ENCODE measurements at places on chromosomes 6 and 20. TPM values are rescaled to one million over a fixed set of nuclear protein-coding genes. Genes with fewer than 3 reads are reported as not detected.

- H3K27ac ChIP-seq: no peak overlapping the region
- H3K36me3 ChIP-seq: no peaks in the 10 kb centered on the region
- DNase-seq: no peak
Observed at GRCh38 chr6:14986370-14986769, 259.5 kb upstream of the JARID2 start.

DNA sequence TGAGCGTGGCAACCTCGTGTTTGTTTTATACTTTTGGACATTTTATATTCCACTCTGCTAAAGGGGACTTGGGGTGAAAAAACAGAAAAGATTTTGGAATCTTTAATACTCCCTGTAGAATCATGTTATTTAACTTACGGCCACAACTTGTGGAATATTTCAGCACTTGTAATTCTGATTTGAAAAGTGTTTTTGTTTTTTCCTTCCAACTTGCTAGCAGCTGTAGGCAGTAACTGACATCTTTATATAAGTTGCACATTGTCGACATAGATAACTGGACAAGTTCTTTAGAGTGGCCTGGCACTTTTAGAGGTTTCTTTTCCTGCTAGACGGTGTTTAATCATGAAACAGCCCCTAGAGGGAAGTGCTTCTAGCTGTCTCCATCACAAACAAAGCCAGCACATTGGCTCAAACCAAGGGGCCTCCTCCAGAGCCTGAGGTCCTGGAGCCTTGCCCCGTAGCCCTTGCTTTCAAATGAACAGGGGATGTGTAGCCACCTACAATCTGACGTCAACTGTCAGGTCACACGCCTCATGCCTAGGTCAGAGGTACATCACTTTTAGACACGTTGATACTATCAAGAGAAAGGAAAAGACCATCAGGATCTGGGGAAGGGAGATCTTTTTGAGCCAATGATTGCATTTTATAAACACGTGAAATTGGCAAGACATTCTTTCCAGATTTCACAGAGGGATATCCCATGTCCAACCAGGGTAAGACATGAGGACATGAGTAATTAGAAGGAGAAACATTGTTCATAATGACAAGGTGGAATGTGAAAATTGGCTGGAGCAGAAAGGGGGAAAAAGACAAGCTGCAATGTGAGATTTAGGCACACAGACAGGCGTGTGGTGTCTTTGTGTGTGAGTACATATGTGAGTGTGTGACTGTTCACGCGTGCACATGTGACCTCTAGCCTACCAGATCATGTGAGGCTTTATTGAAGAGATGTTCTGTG, 92.1 kb downstream of the TXNDC5 start:
- H3K4me3 ChIP-seq: no peak overlapping the region
- H3K27ac ChIP-seq: no peak overlapping the region
- DNase-seq: no peak
- H3K27me3 ChIP-seq: peaks cover 7% of the 10 kb centered on the region
- H3K36me3 ChIP-seq: no peaks in the 10 kb centered on the region

PLCB1 gene
- 0.63 TPM for total RNA-seq

NT5E gene
- 7.4 TPM for total RNA-seq

SS18L1 gene
- total RNA-seq: 17.9 TPM

FAM83D gene
- total RNA-seq: 24.9 TPM

NFATC2 gene
- 53.5 TPM for total RNA-seq
